ENCODE measurements at places on chromosomes 12 and 14. TPM values are rescaled to one million over a fixed set of nuclear protein-coding genes. Genes with fewer than 3 reads are reported as not detected.

The CCDC177 gene
- total RNA-seq: not detected

GRCh38 chr12:64965920-64966319 lies 141.5 kb downstream of the TBC1D30 start:
- no peak overlapping the region for H3K27ac ChIP-seq
- no peaks in the 10 kb centered on the region for H3K36me3 ChIP-seq
- H3K27me3 ChIP-seq: no peaks in the 10 kb centered on the region
- no peak for DNase-seq
- no peak overlapping the region for H3K4me3 ChIP-seq
- peaks cover 3% of the 10 kb centered on the region for H3K4me1 ChIP-seq

The KRT6B gene
- total RNA-seq: not detected

The RPGRIP1 gene
- not detected for total RNA-seq

DNA sequence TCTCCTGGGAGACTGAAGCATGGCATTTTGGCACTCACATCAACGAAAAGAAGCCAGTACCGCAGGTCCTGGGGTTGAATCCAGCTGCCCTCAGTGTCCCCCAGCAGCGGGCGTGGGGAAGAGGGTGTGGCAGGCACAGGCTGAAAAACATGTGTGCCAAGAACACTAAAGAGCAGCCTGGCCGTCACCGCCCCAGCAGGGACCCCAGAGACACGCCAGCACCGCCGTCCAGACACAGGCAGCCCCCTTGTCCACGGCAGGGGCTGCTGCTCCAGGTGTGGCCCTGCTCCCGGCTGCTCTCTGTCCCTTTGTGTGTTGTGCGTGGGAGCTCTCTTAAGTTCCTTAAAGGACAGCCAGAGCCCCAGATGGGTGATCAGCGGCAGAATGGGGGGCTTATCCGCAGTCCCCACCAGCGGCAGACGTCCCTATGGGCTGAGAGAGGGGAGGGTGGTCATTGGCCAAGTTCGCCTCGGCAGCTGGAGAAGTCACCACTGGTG lies 556 bp downstream of the PHETA1 start:
- H3K27me3 ChIP-seq: no peaks in the 10 kb centered on the region
- H3K4me1 ChIP-seq: peaks cover 16% of the 10 kb centered on the region
- DNase-seq: no peak
- no peaks in the 10 kb centered on the region for H3K36me3 ChIP-seq

DNA sequence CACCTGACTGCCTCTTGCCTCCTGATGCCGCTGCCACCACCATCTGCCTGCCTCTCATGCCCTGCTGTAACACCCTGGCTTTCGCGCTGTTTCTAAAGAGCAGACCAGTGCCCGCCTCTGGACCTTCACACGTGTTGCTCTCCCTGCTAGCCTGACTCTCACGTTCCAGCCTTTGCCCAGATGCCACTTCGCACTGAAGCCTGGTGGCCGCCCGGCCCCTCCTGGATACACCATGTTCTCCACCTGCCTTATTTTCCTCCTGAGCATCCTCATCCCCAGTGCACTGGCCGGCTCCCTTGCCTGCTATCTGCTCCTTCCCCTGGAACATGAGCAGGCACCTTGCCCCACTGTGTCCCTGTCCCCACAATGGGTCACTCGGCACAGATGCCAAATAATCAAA lies 146.5 kb downstream of the PIWIL1 start:
- no peaks in the 10 kb centered on the region for H3K27me3 ChIP-seq
- H3K4me3 ChIP-seq: no peak overlapping the region
- H3K4me1 ChIP-seq: no peaks in the 10 kb centered on the region
- no peak overlapping the region for H3K27ac ChIP-seq

The TSPAN11 gene
- total RNA-seq: 0.30 TPM

GRCh38 chr12:105736498-105736897 lies 402.3 kb downstream of the NUAK1 start:
- no peak overlapping the region for H3K4me3 ChIP-seq
- no peak for DNase-seq
- no peak overlapping the region for H3K27ac ChIP-seq
- peaks cover 4% of the 10 kb centered on the region for H3K4me1 ChIP-seq
- H3K27me3 ChIP-seq: peaks cover 5% of the 10 kb centered on the region

GRCh38 chr12:6700646-6701051 lies at the start of gene PIANP:
Gene PIANP (minus strand): TSS chr12:6700815. CDS start chr12:6698061, 2,754 bp downstream.
- DNase-seq: peak; percentile 64
- peak within 1 kb of the TSS; percentile 62 for H3K4me3 ChIP-seq
- peaks cover 9% of the 10 kb centered on the region for H3K4me1 ChIP-seq

- H3K36me3 ChIP-seq: no peaks in the 10 kb centered on the region
- no peak for DNase-seq
- H3K4me1 ChIP-seq: no peaks in the 10 kb centered on the region
- H3K4me3 ChIP-seq: no peak overlapping the region
These were observed 167.1 kb downstream of the TTC7B start for GRCh38 chr14:90649083-90649482.

The FERMT2 gene
- total RNA-seq: 33.8 TPM

The CLEC2B gene
- total RNA-seq: 8.8 TPM

DNA sequence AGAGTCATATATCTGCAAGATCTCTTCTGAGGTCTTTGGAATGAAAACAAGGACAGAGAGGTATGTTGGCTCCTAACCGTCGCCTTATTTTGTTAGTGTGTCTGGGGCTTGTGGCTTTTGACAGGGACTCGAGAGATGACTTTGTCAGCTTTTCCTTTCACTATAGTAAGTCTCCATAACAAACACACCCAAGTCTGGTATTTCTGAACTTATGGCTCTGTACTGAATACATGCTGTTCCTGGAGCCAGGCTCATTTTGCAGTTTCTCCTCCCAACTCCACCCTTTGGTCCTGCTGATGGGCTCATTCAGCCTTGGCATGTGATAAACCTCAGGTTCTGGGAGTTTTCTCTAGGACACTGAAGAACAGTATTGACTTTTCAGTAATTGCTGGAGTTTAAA lies 27.7 kb upstream of the TMED10 start:
- no peak for DNase-seq
- no peak overlapping the region for H3K27ac ChIP-seq
- H3K36me3 ChIP-seq: no peaks in the 10 kb centered on the region
- no peaks in the 10 kb centered on the region for H3K27me3 ChIP-seq

GRCh38 chr12:101772012-101772775 lies 32.9 kb upstream of the SYCP3 start:
- H3K4me3 ChIP-seq: no peak overlapping the region
- no peaks in the 10 kb centered on the region for H3K27me3 ChIP-seq
- H3K36me3 ChIP-seq: peaks cover 7% of the 10 kb centered on the region
- no peak for DNase-seq
- H3K27ac ChIP-seq: no peak overlapping the region

- no peaks in the 10 kb centered on the region for H3K4me1 ChIP-seq
- H3K4me3 ChIP-seq: no peak overlapping the region
- H3K36me3 ChIP-seq: no peaks in the 10 kb centered on the region
- no peak for DNase-seq
- H3K27ac ChIP-seq: no peak overlapping the region
These were observed 255.8 kb upstream of the CRY1 start for GRCh38 chr12:107349008-107349747.

- no peak overlapping the region for H3K4me3 ChIP-seq
- H3K4me1 ChIP-seq: no peaks in the 10 kb centered on the region
These were observed 187.2 kb upstream of the NEDD1 start for GRCh38 chr12:96719660-96720362.

- H3K4me3 ChIP-seq: no peak overlapping the region
- H3K4me1 ChIP-seq: peaks cover under 1% of the 10 kb centered on the region
- DNase-seq: no peak
- H3K27ac ChIP-seq: no peak overlapping the region
These were observed 20.1 kb upstream of the KRT7 start for GRCh38 chr12:52212701-52213563.

The PTCSC3 gene
- not detected for total RNA-seq

The SLC10A1 gene
- total RNA-seq: not detected

The DBX2 gene
- total RNA-seq: not detected

- peak; percentile 73 for DNase-seq
- H3K27ac ChIP-seq: no peak overlapping the region
- H3K4me1 ChIP-seq: no peaks in the 10 kb centered on the region
- H3K4me3 ChIP-seq: no peak overlapping the region
- H3K36me3 ChIP-seq: peaks cover 44% of the 10 kb centered on the region
These were observed 12.9 kb downstream of the NYNRIN start for GRCh38 chr14:24411443-24412389.

DNA sequence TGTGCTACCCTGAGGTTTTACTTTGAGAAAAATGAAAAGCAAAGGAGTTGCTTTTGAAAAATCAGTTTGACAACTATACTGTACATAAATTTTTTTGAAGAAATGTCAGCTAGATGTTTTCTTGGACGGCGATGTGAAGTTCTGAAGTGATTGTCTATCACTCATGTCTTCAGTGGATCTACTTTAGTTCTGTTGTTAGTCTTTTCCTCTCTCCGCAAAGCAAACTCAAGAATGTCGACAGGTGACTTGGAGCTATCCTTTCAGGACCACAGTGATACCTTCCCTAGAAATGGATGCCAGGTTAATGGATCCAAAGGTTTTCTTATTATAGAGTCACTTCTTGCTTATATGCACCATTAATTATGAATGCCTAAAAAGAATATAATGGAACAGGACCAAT lies 1.2 kb downstream of the PTPRO start:
- H3K4me3 ChIP-seq: no peak overlapping the region
- DNase-seq: no peak
- peaks cover 21% of the 10 kb centered on the region for H3K27me3 ChIP-seq
- H3K4me1 ChIP-seq: no peaks in the 10 kb centered on the region

The TMEM117 gene
- 6.8 TPM for total RNA-seq

DNA sequence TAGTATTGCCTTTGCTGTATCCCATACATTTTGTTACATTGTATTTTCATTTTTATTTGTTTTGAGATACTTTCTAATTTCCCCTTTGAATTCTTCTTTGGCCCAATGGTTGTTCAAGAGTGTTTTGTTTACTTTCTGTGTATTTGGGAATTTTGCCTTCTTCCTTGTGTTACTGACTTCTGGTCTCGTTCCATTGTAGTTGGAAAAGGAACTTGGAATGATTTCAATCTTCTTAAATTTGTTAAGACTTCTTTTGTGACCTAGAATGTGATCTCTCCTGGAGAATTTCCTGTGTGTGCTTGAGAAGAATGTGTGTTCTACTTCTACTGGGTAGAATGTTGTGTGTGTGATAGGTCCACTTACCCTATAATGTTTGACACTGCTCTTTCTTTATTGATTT lies 304.4 kb upstream of the RTL1 start:
- DNase-seq: no peak
- no peak overlapping the region for H3K27ac ChIP-seq
- no peaks in the 10 kb centered on the region for H3K36me3 ChIP-seq
- H3K4me3 ChIP-seq: no peak overlapping the region
- H3K27me3 ChIP-seq: no peaks in the 10 kb centered on the region

The MYO1H gene
- not detected for total RNA-seq

DNA sequence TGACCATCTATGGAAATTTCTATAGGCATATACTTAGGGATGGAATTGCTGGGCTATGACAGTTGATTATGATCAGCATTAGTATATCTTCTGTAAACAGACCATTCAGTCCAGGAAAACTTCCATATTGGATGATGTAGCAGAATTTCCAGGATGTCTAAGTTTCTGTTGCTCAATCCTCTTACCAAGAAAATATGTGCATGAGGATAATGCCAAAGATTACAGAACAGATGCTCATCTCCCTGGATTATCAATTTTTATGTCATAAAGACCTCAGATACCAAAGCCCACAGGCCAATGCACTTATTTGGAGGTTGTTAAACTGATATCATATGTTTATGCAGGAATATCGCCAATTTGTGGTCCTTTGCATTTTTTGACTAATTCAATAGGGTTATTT lies 354.4 kb upstream of the FLRT2 start:
- H3K4me3 ChIP-seq: no peak overlapping the region
- no peak for DNase-seq
- H3K27ac ChIP-seq: no peak overlapping the region
- no peaks in the 10 kb centered on the region for H3K27me3 ChIP-seq
- no peaks in the 10 kb centered on the region for H3K36me3 ChIP-seq

The KRT82 gene
- total RNA-seq: not detected

GRCh38 chr14:90132821-90133570 lies 71.2 kb downstream of the KCNK13 start:
- no peaks in the 10 kb centered on the region for H3K27me3 ChIP-seq
- H3K27ac ChIP-seq: no peak overlapping the region
- no peak overlapping the region for H3K4me3 ChIP-seq

GRCh38 chr12:69331909-69332684 lies 16.1 kb upstream of the LYZ start:
- H3K4me1 ChIP-seq: no peaks in the 10 kb centered on the region
- H3K27ac ChIP-seq: no peak overlapping the region

The EPYC gene
- total RNA-seq: not detected

The TMEM253 gene
- 1.3 TPM for total RNA-seq

DNA sequence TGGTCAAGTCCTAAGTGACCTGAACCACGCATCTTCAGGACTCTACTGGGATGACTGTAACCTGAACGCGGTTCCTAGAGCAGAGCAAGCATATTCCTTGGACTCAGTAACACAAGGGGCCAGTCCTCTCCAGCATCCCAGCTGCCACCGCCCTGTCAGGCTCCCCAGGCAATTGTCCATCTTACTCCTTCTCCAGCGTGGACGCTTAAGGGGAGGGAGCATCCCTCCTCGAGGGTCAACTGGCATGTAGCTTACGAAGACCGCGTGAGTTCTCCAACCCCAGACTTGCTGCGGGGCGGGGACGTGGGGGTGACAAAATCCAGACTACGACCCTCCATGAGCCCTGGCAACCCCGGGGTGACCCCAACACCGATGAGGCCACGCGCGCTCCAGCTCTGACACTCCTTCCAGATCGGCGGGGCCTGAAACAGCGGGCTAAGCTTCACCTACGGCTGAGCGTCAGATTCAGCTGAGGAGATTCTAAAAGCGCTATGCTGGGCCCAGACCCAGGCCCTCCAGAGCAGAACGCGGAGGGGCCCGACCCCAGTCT lies 846 bp upstream of the MTHFD1 start:
- peak overlapping the region; percentile 84 for H3K4me3 ChIP-seq
- H3K4me1 ChIP-seq: peaks cover 12% of the 10 kb centered on the region
- peak overlapping the region; percentile 80 for H3K27ac ChIP-seq
- DNase-seq: no peak
- no peaks in the 10 kb centered on the region for H3K36me3 ChIP-seq
- H3K27me3 ChIP-seq: no peaks in the 10 kb centered on the region

Measured in adrenal gland (tissue), 19 donors.